ENCODE measurements at places on chromosomes 6 and 20. TPM values are rescaled to one million over a fixed set of nuclear protein-coding genes. Genes with fewer than 3 reads are reported as not detected.

DNA sequence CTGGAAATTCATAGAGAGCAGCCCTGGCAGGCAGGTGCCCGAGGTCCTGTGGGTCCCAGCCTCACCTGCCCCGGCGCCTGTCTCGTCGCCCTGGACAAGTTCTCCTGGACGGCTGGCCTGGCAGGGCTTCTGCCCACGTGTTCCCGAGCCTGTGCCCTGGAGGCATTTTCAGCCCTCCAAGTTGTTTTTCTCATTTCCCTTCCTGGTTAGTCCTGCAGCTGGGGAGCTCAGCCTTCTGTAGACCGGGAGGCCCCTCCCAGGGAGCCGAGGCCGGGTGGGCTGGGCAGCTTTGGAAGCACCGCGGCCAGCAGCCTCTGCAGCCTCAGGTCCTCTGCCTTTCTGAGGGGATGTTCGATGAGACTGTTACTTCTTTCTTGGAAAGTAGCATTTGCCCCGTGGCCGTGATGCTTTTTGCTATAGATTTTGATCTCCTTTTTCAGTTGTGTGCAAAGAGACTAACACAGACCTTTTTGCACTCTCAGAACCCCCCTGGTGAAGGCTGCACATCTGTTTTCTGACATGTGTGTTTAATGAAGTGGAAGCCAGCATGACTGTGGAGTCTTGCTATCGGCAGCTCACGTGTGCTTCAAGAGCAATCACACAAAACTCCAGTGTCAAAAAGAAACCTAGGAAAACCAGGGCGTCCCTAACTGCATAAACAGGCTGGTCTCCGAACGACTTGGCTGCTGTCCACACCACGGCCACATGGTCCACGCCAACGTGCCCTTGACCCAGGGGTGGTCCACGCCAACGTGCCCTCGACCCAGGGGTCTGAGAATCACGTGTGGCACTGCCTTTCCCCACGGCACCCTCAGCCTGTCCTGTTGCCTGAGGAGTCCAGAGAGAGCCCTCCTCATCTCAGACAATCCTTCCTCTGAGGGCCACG is 207.5 kb downstream of the SMOC2 start:
- no peak for DNase-seq

DNA sequence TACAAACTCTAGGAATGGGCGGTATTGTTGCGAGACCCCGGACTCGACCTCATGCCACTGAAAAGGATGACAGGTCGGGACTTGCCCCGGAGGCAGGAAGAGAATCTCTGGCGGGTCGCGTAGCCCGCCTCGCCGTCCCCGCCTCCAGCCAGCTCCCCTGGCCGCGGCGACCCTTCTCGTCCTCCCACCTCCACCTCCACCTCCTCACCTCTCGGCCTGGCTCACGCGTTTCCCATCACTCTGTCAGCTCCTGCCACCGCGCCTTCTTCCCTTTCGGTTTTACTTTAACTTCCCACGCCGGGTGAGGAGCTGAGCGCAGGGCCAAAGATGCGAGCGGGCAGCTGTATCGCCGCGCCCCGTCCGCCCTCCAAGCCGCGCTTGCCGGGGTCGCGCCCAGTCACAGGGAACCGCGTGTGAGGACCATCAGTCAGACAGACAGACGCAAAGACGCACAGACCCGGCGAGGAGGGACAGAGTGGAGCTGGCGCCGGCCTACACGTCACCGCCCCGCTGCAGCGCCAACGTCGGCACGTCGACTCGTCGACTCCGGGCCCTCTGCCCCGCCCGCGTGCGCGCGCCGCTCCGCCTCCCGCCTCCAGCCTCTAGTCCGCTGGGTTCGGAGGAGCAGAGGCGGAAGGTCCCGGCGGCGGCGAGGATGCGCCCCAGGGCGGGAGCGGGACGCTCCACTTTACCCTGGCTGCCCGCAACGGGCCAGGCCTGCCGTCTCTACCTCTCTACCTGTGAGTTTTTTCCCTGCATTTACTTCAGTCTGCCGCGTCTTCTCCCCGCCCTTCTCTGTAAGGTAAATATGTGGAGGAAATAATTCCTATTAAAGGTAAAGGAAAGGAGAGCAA is at the start of gene ASCC3:
ASCC3 (minus strand) TSS at position 477 of the 854 bp plus-strand sequence. CDS start 13,332 bp downstream, outside the sequence.
- peak; percentile 70 for DNase-seq

DNA sequence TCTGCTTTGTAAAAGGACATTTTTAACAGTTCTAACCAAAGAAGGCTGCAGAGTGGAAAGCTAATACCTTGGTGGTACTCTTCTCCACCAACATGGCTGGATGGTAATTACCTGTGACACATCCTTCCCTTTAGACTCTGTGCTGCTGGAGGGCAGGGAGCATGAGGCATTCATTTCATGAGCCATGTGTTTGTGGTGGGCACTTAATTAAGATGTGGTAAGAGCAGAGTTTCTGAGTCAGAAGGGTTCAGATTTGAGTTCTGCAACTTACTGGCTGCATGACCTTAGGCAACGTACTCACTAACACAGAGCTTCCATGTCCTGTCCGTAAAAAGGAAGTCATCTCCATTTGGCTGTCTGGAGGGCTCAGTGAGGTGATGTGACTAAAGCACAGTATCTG is 9.1 kb upstream of the ZNF133 start:
- no peak for DNase-seq

DNA sequence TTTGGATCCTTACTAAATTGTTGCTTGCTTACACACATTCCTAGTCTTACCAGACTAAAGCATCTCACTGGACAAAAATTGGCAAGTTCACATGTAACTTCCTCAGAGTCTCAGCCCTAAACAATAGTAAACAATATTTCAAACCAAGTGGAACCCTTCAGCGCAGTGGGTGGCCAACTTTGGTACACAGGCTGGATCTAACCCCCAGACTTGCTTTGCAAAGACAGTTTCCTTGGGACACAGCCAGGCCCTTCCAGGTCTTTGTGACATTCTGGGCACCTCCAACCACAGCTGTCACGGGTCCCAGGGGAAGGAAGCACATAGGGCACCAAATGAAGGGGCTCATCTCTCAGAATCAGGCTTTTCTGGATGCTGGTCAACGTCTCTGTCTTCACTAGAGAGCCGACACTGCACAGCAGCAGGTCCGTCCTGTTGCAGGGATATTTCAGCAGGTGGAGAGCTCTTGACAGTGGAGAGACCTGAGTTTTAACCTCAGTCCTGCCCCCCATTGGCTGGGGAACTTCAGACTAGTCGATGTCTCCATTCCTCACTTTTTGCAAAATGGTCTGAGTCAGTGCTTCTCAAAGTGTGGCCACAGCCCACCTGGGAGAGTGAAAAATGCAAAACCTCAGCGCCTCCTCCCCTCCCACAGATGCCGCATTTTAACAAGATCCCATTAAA is 91.4 kb downstream of the BFSP1 start:
- no peak for DNase-seq

GRCh38 chr6:83464381-83465140 is 33.7 kb upstream of the ME1 start:
- DNase-seq = no peak

- no peak for DNase-seq
These were observed 709.8 kb downstream of the EPM2A start for GRCh38 chr6:145025488-145025887.

GRCh38 chr6:63793465-63794137 is 158.0 kb downstream of the PHF3 start:
- DNase-seq = no peak

- DNase-seq = no peak
These were observed 37.4 kb downstream of the ATXN1 start for GRCh38 chr6:16723826-16724225.

- no peak for DNase-seq
These were observed 61.3 kb upstream of the TBXT start for GRCh38 chr6:166228839-166229528.

- DNase-seq = no peak
These were observed 57.3 kb downstream of the BCKDHB start for GRCh38 chr6:80163754-80164187.

DNA sequence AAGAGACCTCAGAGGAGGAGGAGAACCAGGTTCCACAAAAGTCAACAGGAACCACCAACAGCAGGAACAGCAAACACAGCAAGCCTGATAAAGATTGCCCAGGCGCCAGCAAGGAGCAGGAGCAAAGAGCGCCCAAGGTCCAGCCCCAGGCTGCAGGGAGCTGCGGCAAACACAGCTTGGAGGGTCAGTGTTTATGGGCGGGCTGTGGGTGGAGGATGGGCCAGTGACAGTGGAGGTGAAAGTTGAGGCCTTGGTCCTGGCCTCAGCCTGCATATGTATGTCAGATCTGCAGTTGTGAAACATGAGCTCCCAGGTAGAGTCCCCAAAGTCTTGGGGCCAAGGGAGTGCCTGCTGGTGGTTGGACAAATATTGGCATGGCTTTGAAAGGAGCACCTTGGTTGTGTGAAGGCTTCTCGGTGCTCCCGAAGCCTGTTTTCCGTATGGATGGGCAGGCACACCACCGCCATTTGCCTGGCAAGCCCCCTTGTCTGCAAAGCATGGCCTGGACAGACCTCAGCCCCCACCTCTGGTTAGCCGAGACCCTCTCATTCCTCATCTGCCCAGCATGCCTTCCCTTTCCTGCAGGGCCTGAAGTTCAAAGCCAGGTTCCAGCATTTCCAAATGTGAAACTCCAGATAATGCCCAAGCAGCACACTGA is 2.0 kb upstream of the CAPN11 start:
- no peak for DNase-seq

DNA sequence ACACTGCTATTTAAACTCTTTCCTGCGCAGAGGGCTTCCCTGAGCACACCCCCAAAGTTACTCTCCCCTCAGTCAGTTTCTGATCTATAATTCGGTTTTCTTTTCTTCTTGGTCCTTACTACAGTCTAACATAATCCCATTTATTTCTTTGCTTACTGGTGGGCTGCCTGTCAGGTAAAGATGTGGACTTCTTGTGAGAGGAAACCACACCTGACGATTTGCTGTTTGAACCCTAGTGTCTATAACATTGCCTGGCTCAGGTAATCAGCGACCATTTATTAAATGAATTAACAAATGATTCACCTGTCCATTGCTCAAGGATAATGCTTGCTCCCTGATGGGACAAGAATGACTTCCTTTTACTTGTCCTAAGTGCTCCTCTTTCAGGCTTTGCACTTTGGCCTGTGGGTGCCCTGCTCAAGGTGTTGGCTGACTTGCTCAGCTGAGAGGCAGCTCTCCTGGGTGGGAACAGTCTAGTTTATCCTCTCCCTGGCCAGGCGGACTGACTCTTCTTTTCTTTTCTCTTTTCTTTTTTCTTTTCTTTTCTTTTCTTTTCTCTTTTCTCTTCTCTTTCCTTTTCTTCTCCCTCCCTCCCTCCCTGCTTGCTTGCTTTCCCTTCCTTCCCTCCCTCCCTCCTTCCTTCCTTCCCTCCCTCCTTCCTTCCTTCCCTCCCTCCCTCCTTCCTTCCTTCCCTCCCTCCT is 233.1 kb downstream of the BCAS1 start:
- no peak for DNase-seq

- no peak for DNase-seq
These were observed 211.1 kb downstream of the ANKRD60 start for GRCh38 chr20:58017231-58017969.

DNA sequence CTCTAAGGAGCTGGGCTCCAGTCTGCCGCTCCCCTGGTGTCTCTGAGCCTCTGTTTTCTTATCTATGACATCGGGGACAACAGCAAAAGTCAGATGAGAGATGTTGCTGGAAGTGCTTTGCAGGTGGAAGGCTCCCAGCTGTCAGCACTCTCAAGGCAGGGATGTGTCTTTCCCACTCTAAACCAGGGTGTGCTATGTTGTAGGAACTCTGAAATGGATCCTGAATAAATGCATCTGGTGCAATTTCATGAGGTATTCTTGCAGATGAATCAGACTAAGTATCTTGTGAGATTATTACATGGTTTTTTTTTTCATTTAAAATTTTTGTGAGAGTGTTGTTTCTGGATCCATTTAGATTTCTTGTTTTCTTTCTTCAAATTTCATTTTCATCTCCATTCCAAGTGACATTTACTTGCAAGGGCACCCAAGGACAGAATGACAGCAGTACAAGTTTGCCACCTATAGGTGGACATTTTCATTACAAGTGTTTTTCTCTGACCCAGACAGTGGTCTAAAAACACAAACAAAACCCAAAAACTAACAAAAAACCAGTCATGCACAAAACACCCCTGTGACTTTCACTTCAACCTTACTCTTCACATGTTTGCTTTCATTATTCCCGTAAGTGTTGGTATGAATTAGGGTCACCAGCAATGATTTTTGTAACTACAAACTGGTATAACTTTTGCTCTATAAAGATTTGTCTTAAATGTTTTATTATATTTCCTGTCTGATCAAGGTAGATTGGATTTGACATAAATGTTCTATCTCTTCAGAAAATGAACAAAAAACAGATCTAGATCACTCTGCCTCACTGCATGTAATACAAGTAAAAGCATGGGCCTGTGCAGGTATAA is 14.7 kb upstream of the SIM1 start:
- no peak for DNase-seq

GRCh38 chr20:44614525-44614924 is 32.1 kb downstream of the PKIG start:
- DNase-seq = no peak

GRCh38 chr6:42350911-42351310 is 100.8 kb downstream of the TRERF1 start:
- no peak for DNase-seq

DNA sequence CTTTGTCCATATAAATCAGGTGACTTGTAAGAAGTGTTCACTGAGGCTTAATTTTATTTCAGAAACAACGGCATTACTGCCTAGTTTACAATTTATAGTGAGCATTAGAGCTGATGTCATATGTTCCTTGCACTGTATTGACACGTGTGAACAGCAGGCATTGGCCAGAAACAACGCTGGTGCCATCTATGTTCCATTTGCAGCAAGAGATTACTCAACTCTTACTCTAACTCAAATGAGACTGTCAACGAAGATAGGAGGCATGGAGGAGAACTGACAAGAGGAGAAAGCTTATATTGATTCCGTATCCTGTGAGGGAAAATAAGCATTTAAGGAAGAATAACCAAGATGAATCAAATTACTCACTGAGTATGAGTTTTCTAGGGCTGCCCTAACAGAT is 48.4 kb downstream of the MTFR2 start:
- DNase-seq = no peak

GRCh38 chr6:147192278-147192911 is 11.8 kb upstream of the STXBP5 start:
- DNase-seq = no peak

- DNase-seq = no peak
These were observed 76.5 kb downstream of the MBOAT1 start for GRCh38 chr6:20135677-20136268.

- no peak for DNase-seq
These were observed 60.0 kb downstream of the CPNE5 start for GRCh38 chr6:36779227-36779626.

- DNase-seq = no peak
These were observed 159.6 kb downstream of the SYNDIG1 start for GRCh38 chr20:24628985-24629384.

- no peak for DNase-seq
These were observed 37.9 kb downstream of the ERMARD start for GRCh38 chr6:169789146-169789943.

- no peak for DNase-seq
These were observed 44.4 kb downstream of the HLA-DRA start for GRCh38 chr6:32483968-32484613.

The NNAT gene
- 61.2 TPM for polyA plus RNA-seq

The POLR1H gene
- polyA plus RNA-seq = 36.7 TPM

The COL10A1 gene
- polyA plus RNA-seq = not detected

The DSP gene
- 4.3 TPM for polyA plus RNA-seq

The KCNB1 gene
- 7.6 TPM for polyA plus RNA-seq

The DEFB132 gene
- 0.04 TPM for polyA plus RNA-seq

The MUC21 gene
- not detected for polyA plus RNA-seq

The PNPLA1 gene
- polyA plus RNA-seq = 0.13 TPM

The CFAP61 gene
- 0.35 TPM for polyA plus RNA-seq

The MEI4 gene
- polyA plus RNA-seq = 0.01 TPM

The SPAG4 gene
- polyA plus RNA-seq = 4.9 TPM

The SLC4A11 gene
- 1.8 TPM for polyA plus RNA-seq

The TNFRSF21 gene
- 43.2 TPM for polyA plus RNA-seq

The HLA-DOB gene
- 0.90 TPM for polyA plus RNA-seq

The KIFC1 gene
- 1.2 TPM for polyA plus RNA-seq

The SMIM26 gene
- 117 TPM for polyA plus RNA-seq

The GTSF1L gene
- not detected for polyA plus RNA-seq

The SMIM28 gene
- not detected for polyA plus RNA-seq

The DEFB115 gene
- not detected for polyA plus RNA-seq

Measured in urinary bladder (tissue), 4 donors.